ENCODE measurements at places on chromosomes 3 and 15.

GRCh38 chr3:126464997-126465396, 10.7 kb downstream of the ZXDC start:
- no peak for DNase-seq

DNA sequence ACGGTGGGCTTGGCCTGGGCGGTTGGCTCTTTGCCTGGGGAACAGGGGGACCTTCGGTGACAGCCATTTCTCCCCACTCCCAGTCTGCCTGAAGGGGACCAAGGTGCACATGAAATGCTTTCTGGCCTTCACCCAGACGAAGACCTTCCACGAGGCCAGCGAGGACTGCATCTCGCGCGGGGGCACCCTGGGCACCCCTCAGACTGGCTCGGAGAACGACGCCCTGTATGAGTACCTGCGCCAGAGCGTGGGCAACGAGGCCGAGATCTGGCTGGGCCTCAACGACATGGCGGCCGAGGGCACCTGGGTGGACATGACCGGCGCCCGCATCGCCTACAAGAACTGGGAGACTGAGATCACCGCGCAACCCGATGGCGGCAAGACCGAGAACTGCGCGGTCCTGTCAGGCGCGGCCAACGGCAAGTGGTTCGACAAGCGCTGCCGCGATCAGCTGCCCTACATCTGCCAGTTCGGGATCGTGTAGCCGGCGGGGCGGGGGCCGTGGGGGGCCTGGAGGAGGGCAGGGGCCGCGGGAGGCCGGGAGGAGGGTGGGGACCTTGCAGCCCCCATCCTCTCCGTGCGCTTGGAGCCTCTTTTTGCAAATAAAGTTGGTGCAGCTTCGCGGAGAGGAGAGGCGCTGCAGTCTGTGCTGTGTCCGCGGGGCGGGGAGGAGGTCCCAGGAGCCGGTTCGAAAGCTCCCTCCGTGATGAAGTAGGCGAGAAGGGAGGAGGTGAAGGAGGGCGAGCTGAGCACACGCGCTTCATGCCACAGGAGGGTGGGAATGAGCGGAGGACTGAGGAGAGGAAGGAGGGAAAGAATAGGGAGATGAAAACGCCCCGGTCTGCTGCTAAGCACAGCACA, 9.6 kb downstream of the CLEC3B start:
- no peak for DNase-seq

GRCh38 chr3:123412811-123413604, 35.9 kb downstream of the ADCY5 start:
- no peak for DNase-seq

- DNase-seq, result no peak
Measured at GRCh38 chr3:98901119-98901391, 440 bp downstream of the DCBLD2 start.

DNA sequence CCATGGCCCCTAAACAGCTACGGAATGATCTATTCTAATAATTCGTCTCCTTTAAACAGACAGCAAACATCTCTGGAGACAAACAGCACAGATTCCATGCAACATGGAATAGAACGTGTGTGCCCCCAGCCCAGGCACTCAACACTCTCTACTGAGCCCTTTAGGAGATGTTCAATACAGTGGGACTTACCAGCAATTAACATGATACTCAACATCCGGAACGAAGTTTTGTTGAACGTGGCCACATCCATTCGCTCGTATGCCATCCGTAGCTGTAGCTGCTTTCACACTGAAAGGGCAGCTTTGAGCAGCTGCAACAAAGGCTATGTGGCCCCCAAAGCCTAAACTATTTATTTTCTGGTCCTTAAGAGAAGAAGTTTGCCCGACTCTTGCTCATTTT, 3.5 kb downstream of the ADAMTS17 start:
- no peak for DNase-seq

GRCh38 chr3:196336319-196337145, 1.7 kb downstream of the TM4SF19 start:
- DNase-seq, result no peak

DNA sequence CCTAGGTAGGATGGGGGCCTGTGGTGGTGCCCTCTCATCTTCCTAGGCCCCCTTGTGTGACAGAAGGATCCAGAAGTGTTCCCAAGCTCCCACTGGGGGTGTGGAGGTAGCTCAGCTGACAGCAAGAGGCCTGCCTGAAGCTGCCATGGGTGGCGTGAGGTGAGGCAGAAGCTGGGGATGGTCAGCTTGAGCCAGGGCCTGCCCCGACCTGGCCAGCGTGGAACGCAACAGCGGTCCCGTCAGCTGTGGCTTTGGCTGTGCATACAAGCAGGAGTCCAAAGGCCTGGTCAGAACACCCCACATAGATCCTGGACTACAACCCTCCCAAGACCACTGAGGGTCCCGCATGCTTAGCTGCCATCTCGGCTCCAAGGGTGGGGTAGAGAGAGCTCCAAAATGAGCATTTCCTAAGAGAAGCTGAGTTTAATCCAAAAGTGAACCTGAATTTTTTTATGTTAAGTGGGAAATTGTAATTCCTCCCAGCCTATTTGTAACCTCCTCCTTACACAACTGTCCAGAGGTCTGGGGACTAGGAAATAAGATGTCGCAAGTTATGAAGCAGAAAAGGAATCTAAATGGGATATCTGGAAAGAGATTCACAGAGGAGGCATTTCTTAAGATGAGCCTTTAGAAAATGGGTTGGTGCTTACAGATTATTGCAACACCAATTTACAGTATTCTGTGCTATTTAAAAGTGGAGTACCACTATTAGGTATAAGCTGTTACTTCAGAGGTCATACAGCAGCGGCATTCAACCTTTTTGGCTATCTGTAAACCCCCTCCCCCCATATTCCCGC, 9.9 kb upstream of the PLA2G4D start:
- DNase-seq, result no peak

DNA sequence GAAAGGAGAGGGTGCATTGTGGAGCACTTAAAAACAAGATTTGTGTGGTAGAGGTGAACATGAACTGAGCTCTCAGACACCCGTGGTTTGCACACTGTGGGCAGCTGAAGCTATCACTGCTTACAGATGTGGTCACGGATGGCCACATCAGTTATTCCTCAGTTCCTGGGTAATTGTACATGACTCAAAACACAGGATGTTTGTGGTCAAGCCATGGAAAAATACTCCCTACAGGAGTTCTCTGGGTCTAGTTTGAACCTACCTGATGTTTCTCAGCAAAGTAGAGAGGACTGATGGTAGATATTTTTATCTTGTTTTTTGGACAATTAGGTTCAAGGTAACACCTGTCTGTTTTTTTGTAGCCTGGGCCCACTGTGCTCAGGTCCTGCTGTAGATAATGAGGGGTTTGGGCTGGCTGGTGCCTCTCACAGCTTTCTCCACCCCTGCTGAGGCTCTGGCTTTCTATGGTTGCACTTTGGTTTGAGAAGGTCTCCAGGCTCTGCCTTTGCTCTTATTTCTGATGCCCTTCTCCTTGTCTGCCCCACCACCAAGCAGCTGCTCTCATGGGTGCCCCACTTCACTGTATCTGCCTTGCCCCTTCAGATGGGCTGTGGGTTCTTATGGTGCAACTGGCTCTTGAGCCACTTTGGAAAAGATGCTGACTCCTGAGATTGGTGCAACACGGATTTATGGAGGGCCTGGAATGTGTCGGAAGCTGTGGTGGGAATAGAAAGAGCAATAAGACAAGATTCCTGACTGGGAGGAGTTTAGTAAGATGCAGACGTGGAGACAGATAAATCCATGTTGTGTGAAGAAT, 40.1 kb downstream of the CDCP1 start:
- DNase-seq, result peak; percentile 33

- no peak for DNase-seq
Measured at GRCh38 chr15:96213045-96213444, 117.5 kb upstream of the NR2F2 start.

DNA sequence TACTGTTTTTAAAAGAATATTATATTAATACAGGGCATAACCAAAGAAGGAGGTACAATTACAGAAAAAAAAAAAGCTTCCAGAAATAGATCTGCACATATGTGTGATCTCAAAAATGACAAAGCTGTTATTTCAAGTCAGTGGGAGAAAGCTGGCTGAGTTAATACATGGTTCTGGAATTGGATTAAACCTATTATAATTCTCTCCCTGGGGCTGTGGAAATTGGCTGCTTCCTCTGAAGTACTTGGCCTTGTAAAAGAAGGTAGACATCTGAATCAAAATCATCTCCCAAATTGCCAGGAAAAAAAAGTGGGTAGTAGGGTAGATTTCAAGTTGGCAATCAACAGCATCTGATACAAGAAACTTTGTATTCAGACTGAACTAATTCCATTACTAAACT, 723.9 kb upstream of the ALCAM start:
- no peak for DNase-seq

DNA sequence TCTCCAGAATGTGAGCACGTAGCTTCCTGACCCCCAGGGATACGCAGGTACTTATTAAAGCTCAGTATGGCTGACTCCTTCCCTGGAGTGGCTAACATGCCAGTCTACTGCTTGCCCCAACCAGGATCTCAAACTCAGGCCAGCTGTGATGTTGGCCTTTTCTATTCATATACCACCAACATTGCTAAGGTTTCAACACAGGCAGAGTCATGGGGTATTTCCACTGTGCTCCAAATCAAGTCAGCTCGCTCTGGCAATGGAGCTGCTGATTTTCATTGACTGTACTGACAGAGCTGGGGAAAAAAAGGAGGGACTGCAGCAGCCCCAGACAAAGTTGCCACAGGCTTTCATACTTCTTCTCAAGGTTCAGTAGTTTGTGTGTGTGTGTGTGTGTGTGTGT, 87.0 kb downstream of the CFAP20DC start:
- DNase-seq, result no peak

DNA sequence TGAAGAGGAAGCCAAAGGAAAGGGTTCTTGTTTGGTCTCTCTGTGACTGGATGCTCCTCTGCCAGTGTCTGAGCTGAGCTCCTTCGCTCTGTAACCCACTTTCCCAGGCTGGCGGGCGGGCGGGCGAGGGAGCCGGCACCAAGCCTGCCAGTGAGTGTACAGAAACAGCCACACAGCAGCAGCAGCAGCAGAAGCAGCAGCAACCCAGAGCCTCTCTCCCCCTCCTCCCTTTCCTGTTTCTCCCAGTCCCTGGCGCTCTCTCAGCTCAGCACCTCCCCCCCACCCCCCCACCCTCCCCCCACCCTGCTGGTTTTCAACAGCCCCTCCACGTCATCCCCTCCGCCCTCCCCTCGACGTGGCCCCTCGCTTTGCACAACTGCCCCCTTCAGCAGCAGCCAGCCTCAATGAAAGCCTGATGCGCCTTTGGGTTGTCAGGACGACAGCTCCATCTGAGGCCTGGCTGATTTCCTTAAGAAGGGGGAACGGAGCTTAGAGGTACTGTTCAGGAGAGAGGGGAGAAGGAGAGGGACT, at the start of gene LSAMP:
Gene LSAMP (minus strand): TSS at position 177 of the 531 bp plus-strand sequence.
- no peak for DNase-seq
